Cortex of kidney (tissue), 1 donor: ENCODE measurements at places on chromosomes 2 and 18.

GRCh38 chr2:137961602-137962001 is 2.7 kb upstream of the HNMT start:
- no peak for DNase-seq

DNA sequence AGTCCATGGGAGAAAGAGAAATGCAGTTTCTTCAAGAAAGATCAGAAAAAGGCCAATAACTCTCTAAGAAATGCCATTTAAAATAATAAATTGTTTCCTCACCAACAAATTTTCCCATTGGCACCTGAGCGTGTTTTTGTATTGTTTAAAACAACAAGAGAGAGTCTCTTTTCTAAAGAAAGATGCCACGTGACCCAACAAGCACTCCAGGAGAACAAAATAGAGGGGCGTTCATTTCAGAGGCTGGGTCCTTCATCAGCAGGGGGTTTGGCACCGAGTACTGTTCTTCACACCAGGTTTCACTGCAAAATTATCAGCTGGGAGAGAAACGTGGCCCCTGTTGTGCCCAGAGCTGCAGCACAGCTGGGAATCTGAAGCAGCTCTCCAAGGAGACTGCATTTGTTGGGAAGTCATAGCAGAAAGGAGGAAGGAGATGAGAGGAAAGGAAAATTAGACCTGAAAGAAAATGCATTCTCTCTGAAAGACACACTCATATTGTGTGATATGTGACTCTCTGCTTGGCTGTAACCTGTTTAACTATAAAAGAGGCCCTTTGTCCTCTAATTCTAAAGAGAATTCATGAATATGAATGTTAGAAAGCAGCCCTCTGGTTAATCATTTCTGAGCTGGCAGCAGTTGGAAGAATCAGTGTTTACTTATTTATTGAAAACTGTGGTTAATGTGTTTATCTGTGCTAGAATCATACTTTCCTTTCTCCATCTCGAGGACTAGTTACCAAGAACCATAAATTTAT is 205.3 kb upstream of the CDH20 start:
- no peak for DNase-seq

DNA sequence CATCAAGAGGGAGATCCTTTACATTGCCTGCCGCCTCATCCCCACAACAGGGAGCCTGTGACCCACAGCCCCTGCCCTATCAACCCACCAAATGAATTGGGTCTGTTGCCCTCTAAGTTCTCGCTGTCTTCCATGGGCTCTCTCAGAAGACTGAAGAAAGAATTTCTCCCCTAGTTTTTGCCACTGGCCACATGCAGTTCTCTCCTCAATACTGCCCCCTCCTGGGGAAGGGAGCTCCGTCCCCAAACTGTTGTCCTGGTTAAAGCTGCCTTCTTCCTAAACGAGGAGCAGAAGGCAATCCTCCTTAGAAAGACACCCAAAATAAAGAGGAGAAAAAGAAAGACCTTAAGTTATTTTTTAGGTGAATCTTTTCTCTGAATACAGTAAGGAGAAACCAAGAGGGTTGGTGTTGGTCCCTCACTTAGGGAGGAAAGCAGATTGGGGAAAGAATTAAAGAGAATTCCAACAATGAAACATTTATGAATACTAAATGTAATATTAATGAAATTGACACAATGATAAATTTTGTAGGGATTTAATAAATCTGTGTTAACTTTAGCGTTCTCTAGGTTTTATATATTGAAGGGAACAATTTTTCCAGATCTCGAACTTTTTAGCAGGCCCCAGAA is 31.1 kb upstream of the SATB2 start:
- DNase-seq, result no peak

DNA sequence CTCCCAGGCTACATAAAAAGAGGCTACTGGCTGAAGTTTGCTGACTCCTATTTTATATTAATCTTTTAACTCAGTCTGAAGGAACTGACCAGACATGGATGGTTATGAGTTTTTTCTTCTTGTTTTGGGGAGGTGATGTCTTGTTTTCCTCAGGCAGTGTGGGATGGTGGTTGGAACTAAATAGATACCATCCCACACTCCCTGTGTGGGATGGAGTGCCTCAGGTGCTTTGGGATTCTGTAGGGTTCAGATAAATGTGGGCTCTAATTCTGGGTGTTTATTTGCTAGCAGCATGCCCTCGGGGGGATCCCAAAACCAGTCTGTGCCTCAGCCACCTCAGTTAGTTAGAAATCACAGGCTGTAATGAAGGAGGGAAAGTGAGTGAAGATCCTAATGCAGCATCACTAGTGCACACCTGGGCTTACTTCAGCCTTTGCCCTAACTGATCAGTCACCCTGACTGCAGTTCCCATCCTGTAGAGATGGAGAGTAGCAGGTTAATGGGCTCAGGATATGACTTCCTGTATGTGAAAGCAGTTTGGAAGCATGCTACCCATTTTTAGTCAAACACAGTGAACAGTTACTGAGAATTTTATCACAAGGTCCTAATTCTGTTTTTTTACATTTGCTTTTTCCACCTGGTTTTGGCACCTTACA is 132.2 kb downstream of the SPTBN1 start:
- DNase-seq, result no peak

GRCh38 chr2:38386377-38386776 is 9.3 kb upstream of the ATL2 start:
- no peak for DNase-seq

DNA sequence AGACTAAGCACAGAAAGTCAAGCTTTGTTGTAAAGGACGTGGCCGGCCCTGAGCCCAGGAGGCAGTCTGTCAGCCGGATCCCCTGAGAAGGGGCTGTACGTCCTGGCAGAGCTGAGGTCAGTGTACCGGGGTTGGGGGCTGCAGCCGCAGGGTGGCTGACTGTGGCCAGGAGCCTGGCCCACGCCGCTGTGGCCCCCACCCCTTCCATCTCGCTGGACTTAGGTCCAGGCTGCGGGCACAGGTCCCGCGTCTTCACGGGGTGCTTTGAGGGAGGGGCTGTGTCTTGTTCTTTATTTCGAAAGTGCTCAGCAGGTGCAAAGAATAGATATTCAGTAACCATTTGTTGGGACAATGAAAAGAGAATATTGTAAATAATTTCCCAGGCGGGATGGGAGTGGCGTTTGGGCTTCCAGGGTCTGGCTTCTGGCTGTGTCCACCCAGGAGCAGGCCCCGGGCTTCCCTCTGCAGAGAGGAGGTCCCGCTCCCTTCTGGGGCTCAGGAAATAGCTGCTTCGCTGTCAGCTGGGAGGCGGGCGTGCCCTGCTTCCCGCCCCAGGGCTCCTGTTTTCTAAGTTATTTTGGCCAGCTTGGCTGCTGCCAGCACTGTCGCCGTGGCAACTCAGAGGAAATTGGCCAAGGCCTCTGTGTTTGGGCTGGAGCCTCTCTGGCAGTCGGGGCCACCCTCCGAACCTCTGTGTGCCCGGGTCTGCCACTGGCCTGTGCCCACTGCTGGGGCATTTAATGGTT is 7.4 kb downstream of the NFATC1 start:
- no peak for DNase-seq

GRCh38 chr2:56382466-56382865 is 198.7 kb downstream of the CCDC85A start:
- DNase-seq, result no peak

DNA sequence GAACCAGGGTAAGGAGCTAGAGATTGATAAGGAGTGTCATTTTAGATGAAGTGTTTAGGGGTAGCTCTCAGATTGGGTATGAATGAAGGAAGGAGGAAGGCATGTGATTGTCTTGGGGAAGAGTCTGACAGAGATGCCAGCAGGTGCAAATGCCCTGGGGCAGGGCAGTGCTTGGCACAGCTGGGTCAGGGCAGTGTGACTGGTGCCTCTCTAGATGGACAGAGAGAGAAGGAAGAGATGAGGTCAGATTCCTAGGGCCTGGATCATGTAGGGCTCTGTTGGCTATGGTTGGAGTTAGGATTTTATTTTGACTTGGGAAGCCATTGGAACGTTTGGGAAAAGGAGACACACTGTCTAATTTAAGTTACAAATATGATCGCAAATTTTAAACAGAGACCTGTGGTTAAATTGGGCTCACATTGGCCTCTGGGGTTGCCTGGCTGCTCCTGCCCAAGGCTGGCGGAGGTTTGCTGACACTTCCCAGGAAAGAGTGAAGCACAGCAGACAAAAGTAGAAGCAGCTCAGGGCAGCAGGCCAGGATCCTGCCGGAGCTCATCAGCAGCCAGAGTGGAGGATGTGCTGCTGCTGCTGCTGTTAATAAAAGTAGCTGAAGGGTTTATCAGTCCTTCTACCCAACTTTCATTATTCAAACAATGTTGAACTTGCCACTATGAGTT is 32.7 kb upstream of the FHL2 start:
- DNase-seq, result no peak

DNA sequence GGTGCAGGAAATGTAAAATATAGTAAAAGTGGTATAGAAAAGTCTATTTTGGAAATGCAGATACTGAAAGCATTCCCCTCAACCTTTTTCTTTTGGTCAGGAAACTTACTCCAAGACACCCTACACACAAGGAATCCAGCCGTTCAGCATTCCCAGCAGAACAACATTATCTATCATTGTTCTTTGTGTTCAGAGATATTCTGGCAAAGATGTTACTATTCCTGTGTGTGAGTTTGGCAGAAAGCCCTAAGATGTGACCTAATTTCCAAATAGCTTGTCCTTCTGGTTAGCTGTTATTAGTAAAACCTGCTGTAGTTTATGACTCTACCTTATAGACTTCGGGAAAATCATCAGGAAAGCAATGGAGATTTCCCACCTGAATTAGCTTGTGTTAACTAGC is 78.1 kb upstream of the PELI1 start:
- no peak for DNase-seq

DNA sequence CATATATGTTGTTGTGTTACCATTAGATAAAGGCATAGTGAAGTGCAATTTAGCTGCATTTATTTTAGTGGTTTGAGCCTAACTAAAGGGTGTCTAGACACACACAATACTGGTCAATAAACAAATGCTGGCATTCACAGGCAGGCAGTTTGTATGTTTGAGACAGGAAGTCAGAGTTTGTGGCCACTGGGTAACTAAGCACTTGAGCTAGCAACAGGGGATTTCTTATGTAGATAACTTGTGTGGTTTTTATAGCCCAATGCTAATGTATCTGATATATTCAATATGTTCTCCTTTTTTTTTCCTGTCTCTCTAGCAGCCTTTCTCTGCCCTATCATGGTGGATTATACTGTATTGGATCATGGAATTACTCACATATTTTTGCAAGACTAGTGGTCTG is 38.1 kb downstream of the LRRTM4 start:
- DNase-seq, result no peak

DNA sequence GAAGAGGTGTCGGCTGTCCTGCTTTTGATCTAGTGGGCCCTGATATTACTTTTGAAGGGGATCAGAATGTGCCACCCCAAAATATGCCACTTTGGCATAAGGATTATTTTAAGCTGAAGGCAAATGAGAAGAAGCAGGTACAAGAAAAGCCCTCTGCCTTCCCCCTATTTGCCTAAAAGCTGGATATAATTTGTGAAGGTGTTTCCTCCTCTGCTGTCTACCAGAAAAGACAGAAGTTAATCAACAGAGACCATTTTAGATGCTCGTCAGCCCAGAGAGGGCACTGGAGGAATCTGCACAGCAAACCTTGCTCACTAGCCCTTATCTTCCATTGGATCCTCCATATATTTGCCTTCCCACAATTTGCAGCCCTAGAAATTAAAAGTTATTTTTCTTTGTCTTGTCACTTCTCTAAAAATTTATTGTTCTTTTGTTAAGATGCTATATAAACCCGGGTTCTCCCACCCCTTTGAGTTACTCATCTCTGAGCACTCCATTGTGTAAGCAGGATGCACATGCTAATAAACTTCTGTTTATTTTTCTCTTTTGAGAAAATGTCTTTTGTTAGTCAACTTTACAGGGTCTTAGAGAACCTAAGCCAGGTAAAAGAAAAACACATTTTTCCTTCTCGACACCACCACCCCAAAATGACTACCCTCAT is 163.2 kb upstream of the SLC1A4 start:
- DNase-seq, result no peak
